Stimulated activated CD4-positive, alpha-beta T cell treated with anti-CD3 and anti-CD28 coated beads, Interleukin-1b, Interleukin-23, amount 100 ng/mL, for 24 hours (primary cell): ENCODE measurements at places on chromosomes 4 and X.
A peak's percentile ranks its signal among the peaks of the same experiment; 100 is the strongest.

GRCh38 chr4:121696170-121696580, 605 bp downstream of the ANXA5 start:
- DNase-seq: peak; percentile 30

DNA sequence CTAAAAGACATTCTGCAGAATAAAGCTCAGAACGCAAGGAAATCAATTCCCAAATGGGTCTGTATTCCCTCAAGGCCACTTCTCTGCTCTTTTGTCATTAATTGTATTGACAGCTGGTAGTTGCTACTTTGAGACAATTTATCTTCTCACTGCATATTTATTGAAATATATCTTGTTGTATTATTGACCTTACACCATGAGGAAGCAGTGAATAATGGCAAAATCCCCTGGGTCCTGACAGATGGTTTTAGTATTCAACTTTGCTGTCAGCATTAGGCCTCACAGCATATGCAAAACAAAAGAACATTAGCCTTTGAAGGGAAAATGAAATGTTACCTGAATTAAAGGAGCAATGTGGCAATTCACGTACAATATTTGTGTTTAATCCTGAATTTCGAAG, 406.1 kb upstream of the TRAM1L1 start:
- DNase-seq: no peak

- DNase-seq: no peak
These were observed 81.6 kb upstream of the ADRA2C start for GRCh38 chr4:3684546-3684945.

- DNase-seq: no peak
These were observed 92.5 kb upstream of the SLC34A2 start for GRCh38 chr4:25563071-25563564.

GRCh38 chr4:21555083-21555482, 393.5 kb downstream of the KCNIP4 start:
- DNase-seq: no peak

DNA sequence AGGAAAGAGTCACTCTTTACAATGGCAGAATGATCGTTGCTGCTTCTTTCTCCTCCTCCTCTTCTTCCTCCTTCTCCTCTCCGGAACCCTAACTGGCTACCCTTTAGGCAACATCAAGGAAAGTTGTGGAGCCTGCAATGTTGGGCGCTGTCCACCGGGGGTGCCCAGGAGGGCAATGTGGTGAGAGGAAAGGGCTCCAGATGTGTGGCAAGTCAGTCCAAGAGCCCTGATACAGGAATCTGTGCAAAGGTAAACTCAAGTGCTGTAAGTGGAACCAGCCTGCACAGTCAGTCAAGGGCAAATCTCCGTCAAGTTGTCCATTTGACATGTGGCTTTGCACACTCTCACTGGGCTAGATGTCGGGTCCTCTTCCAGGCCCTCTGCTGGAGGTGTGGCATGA, 2.8 kb downstream of the RTL5 start:
- peak; percentile 14 for DNase-seq

DNA sequence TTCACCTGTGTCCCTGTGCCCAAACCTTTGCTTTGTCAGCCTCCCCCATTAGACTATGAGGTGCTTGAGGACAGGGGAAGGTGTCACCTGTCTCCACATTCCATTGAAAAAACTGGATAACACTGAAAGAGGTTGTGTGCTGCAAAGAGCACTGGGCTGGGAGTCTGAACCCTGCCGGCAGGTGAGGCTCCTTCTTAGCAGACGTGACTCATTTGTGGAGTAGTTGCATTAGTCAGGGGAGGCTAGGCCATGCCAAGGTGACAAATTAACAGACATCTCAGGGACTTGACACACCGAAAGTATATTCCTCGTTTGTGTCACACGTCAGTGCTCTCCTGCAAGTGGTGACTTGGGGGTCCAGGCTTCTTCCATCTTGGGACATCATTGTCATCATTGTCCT, 95.9 kb upstream of the STX18 start:
- DNase-seq: no peak

GRCh38 chr4:7067452-7068278, at the start of gene GRPEL1:
Gene GRPEL1 (minus strand): TSS chr4:7068064. CDS start chr4:7068032, 32 bp downstream.
- DNase-seq: peak; percentile 99

DNA sequence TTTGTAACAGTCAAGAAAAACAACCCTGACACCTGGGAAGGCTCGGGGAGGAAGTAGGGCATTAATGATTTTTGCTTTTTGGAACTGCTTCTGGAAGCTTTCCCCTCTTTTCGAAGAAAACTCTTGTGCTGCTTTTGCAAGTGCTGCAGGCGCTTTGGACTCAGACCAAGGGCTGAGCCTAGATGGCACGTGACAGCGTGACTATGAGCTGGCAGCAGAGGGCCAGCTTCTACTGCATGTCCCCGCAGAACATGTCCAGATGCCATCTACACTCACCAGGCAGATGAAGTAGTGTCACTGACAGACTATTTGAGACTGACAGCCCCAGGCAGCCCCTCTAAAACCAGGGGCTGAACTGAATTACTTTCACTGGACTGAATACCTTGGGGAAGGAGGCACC, 6.2 kb downstream of the NR0B1 start:
- DNase-seq: no peak

DNA sequence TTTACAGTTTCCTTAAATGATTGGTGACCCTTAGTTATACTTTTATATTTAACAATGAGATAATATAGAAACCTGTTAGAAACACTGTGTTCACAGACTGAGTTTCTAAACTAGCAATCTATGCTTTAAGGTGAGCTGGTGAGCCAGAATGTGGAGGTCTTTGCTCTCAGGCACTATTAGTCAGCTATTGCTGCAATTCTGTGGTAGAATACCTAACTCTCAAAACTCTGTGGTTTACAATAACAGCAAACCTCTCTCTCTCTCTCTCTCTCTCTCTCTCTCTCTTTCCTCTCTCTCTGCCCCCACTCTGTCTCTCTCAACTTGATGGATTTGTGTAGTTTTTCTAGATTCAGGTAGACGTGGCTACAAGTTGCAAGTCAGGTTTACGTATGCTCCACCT, 17.6 kb upstream of the LCORL start:
- no peak for DNase-seq
